Stimulated activated naive B cell treated with anti-CD40 and anti-IgM and Interleukin-4, amounts not matched to agents 10 μg/mL and 1 μg/mL and 100 μg/mL, for 72 hours (primary cell): ENCODE measurements at places on chromosomes 5 and 9.
A peak's percentile ranks its signal among the peaks of the same experiment; 100 is the strongest.

DNA sequence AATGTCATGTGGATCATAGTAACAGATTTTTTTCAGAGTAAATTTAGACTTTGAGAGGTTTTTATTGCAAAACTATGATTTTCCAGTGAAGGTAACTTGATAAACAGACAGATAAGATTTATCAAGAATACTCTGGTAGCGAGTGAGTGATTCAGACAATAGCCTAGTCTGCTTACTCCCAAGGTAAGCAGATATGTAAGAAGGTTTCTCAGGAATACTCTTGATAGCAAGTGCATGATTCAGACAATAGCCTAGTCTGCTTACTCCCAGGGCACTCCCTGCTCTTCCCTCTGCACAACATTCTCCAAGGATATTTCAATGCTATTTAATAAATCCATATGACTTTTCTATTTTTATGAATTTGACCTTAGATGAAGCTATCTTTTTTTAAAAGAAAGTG, 1881.5 kb downstream of the EFNA5 start:
- H3K36me3 ChIP-seq: no peaks in the 10 kb centered on the region
- no peak overlapping the region for H3K27ac ChIP-seq
- H3K4me1 ChIP-seq: no peaks in the 10 kb centered on the region

- no peak overlapping the region for H3K4me3 ChIP-seq
- H3K36me3 ChIP-seq: no peaks in the 10 kb centered on the region
- H3K4me1 ChIP-seq: no peaks in the 10 kb centered on the region
- DNase-seq: no peak
- H3K27ac ChIP-seq: no peak overlapping the region
These were observed 30.0 kb upstream of the ANKH start for GRCh38 chr5:14901462-14902051.

DNA sequence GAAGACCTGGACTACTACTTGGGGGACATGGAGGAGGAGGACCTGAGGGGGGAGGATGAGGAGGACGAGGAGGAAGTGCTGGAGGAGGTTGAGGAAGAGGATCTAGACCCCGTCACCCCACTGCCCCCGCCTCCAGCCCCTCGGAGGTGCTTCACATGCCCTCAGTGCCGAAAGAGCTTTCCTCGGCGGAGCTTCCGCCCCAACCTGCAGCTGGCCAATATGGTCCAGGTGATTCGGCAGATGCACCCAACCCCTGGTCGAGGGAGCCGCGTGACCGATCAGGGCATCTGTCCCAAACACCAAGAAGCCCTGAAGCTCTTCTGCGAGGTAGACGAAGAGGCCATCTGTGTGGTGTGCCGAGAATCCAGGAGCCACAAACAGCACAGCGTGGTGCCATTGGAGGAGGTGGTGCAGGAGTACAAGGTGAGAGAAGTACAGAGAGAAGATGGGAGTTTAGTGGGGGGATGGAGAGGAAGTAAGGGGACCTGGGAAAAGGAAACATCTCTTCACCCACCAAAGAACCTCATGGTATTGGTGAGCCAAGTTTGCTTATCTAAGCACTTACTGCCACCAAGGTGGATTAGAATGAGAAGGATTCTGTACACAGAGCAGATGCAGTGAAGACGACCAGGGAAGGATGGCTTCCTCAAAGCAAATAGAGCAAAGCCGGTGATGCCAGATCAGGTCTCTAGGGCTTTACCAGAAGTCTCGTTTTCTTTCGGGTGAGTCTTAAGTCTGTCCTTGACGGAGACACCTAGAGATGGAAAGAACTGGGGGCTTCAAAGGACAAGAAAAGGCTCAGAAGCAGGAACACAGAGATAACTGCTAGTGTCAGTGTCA, 1.5 kb downstream of the TRIM41 start:
- peak overlapping the region; percentile 100 for H3K27ac ChIP-seq
- H3K27me3 ChIP-seq: peaks cover 7% of the 10 kb centered on the region
- peak overlapping the region; percentile 96 for H3K4me3 ChIP-seq
- H3K4me1 ChIP-seq: peaks cover 43% of the 10 kb centered on the region

DNA sequence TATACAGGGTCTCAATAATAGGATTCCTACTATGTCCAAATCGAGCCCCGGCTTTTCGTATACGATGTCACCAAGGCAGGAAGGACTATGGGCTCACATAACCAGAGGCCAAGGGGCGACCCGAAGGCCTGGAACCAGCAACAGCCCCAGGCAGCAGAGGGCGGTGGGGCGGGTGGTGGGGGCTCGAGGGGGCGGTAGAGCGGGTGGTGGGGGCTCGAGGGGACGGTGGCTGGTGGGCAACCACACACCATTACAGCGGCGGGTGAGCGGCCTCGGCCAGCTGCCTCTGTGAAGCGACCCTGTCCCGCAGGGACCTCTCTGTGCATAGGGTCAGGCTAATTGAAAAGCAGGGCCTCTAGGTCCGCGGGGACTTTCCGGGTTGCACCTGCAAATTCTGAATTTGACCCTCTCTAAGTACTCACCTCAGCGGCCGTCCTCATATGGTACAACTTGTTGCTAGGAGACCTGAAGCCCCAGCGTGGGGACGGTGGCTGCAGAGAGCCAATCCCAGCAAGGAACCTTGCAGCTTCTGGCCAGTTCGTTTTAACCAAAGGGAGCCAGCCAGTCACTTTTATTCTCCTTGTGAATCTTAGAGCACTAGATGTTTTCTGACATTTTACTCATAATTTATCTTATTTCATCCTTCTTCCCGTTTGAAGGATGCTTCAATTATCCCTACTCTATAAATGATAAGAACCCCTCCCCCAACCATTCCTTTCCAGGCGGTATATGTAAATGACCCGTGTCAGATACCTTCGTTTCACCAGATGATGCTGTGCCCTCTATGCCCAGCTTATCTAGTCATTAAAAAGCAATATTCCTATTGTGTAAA, at the start of gene NME5:
TSS of gene NME5 (minus strand) at position 480 of the 832 bp plus-strand sequence. CDS start 648 bp downstream, outside the sequence.
- peaks cover 12% of the 10 kb centered on the region for H3K4me1 ChIP-seq
- no peaks in the 10 kb centered on the region for H3K36me3 ChIP-seq
- no peak within 1 kb of the TSS for H3K27ac ChIP-seq
- peaks cover 6% of the 10 kb centered on the region for H3K27me3 ChIP-seq
- peak; percentile 8 for DNase-seq

GRCh38 chr5:50730841-50731240, 64.4 kb downstream of the PARP8 start:
- peaks cover 8% of the 10 kb centered on the region for H3K36me3 ChIP-seq
- no peak overlapping the region for H3K27ac ChIP-seq
- DNase-seq: no peak
- H3K4me3 ChIP-seq: no peak overlapping the region
- H3K4me1 ChIP-seq: peaks cover 11% of the 10 kb centered on the region

DNA sequence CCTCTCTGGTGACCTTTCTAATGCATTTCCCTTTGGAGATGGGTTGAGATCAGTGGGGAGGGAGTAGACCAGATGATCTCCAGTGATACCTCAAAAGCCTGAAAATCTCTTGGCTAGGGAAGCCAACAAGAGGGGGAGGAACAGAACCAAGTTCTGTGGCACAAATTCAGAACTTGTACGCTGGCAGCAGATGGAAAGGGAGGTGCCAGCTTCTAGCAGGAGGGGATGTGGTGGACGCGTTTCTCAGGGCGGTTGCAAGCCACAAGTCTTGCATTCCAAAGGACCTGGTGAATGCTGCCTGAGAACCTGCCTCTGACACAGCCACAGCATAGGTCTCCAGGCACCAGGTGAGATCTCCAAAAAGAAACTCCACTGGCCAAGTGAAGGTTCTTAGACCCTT, 13.4 kb downstream of the SLIT3 start:
- H3K4me1 ChIP-seq: no peaks in the 10 kb centered on the region
- H3K36me3 ChIP-seq: no peaks in the 10 kb centered on the region
- no peak overlapping the region for H3K4me3 ChIP-seq
- DNase-seq: no peak

GRCh38 chr5:32058101-32058500, 116.0 kb downstream of the GOLPH3 start:
- peaks cover 4% of the 10 kb centered on the region for H3K27me3 ChIP-seq
- peaks cover 2% of the 10 kb centered on the region for H3K4me1 ChIP-seq
- no peak for DNase-seq
- H3K27ac ChIP-seq: no peak overlapping the region

GRCh38 chr9:93750045-93750444, 173.7 kb downstream of the PHF2 start:
- H3K27ac ChIP-seq: no peak overlapping the region
- no peaks in the 10 kb centered on the region for H3K4me1 ChIP-seq
- peaks cover 8% of the 10 kb centered on the region for H3K36me3 ChIP-seq
- no peak overlapping the region for H3K4me3 ChIP-seq
- no peak for DNase-seq

DNA sequence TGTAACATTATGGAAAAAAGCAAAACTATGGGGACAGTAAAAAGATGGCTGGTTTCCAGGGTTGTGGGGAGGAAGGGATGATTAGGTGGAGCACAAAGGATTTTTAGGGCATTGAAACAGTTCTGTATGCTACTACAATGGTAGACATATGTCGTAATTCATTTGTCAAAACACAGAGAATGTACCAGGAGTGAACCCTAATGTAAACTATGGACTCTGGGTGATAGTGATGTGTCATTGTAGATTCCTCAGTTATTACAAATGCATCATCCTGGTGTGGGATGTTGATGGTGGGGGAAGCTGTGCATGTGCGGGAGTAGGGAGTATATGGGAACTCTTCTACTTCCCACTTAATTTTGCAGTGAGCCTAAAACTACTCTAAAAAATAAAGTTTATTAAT, 135.0 kb upstream of the GABRP start:
- H3K36me3 ChIP-seq: no peaks in the 10 kb centered on the region
- no peak overlapping the region for H3K4me3 ChIP-seq
- peaks cover 27% of the 10 kb centered on the region for H3K27me3 ChIP-seq

GRCh38 chr9:93308676-93309075, 124.7 kb downstream of the WNK2 start:
- peaks cover 20% of the 10 kb centered on the region for H3K27me3 ChIP-seq
- DNase-seq: no peak
- H3K36me3 ChIP-seq: no peaks in the 10 kb centered on the region
- no peak overlapping the region for H3K27ac ChIP-seq
- no peak overlapping the region for H3K4me3 ChIP-seq

DNA sequence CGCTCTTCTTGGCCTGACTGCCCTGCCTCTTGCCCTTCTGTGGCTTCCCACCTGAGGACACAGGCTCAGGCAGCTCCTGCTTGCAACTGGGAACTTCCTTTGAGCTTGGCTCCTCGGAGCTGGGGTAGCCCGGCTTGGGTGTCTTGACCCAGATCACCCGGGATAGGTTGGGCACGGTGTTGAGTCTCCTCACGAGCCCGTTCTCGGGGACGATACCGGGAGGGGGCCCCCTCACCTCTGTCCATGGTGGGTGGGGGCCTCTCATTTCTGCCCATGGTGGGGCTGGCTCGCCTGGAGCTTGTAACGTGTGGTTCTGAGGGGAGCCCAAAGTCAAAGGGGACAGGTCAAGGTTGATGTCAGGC, 7.8 kb upstream of the DDX41 start:
- peaks cover 27% of the 10 kb centered on the region for H3K36me3 ChIP-seq
- no peaks in the 10 kb centered on the region for H3K27me3 ChIP-seq
- peaks cover 21% of the 10 kb centered on the region for H3K4me1 ChIP-seq
- DNase-seq: no peak

GRCh38 chr9:107386396-107386795, 103.2 kb downstream of the KLF4 start:
- no peak for DNase-seq
- peaks cover 19% of the 10 kb centered on the region for H3K27me3 ChIP-seq
- H3K36me3 ChIP-seq: no peaks in the 10 kb centered on the region
- H3K27ac ChIP-seq: no peak overlapping the region
- H3K4me1 ChIP-seq: no peaks in the 10 kb centered on the region

DNA sequence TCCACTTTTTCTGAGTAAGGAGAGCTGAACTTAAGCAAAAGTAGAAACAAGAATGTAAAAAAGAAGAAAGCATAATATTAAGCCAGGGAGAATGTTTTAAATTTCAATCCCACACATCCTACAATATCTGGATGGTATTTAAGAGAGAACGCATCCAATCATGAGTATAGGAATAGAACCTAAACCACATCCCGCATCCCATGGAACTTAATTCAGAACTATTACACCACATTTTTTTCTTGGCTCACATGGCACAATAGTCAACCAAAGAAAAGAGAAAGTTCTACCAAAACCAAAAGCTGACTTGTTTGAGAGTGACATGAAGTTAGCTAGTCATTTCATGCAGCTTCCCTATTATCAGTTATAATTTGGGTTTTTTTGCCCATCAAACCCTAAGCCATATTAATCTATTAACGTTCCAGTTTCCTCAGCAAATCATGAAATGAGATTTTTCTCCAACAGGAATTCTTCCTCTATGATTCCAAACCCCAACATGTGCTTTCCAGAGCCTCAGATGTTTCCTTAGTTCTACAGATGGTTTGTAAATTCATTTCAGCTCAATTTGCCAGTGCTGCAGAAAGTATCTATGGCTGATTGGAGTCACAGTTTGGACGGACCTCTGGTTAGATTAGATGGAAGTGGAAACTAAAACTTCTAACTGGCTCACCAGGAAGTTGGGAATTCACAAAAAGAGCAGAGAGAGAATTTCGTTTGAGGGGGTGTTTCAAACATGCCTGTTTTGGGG, 22.5 kb downstream of the ADAMTSL1 start:
- no peaks in the 10 kb centered on the region for H3K27me3 ChIP-seq
- no peak overlapping the region for H3K27ac ChIP-seq
- no peak for DNase-seq
- no peak overlapping the region for H3K4me3 ChIP-seq

DNA sequence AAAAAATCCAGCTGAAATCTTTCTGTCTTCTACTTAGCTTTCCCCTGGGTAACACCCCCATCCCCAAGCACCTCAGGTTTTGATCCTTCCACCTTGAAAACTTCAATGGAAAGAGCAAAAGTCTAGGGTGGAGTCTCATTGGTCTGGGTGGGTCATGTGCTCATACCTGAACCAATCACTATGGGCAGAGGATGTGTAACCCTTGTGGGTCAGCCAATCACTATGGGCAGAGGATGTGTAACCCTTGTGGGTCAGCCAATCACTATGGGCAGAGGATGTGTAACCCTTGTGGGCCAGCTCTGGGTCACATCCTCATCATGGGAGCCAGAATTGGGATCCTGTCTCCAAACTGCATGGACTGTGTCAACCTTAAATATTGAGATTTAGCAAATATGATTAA, 18.5 kb downstream of the NAIF1 start:
- H3K27me3 ChIP-seq: no peaks in the 10 kb centered on the region
- no peak overlapping the region for H3K27ac ChIP-seq
- no peaks in the 10 kb centered on the region for H3K36me3 ChIP-seq
- DNase-seq: no peak
- H3K4me1 ChIP-seq: no peaks in the 10 kb centered on the region
- no peak overlapping the region for H3K4me3 ChIP-seq

DNA sequence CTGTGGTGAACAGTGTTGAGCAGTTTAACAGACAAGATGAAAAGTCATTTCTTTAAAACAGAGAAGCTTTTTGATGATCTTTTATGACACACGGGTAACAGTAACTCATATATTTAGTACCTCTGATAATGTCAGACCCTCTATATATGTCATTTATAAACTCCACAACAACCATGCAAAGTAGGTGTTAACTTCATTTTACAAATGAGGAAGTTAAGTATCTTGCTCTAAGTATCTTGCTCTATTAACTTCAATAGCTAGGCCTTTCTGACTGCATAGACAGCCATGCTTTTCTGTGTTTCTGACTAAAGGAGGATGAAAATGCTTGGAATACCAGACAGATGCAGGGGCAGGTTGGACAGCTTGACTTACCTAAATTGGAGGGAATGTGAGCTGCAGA, 1.8 kb downstream of the NUDT2 start:
- H3K4me3 ChIP-seq: no peak overlapping the region
- no peaks in the 10 kb centered on the region for H3K27me3 ChIP-seq
- DNase-seq: no peak
- H3K27ac ChIP-seq: peak overlapping the region; percentile 80
- peaks cover 16% of the 10 kb centered on the region for H3K4me1 ChIP-seq
- H3K36me3 ChIP-seq: peaks cover 5% of the 10 kb centered on the region
